ENCODE measurements at places on chromosomes 2 and 18.

- peak; percentile 53 for DNase-seq
Observed at GRCh38 chr2:111632661-111633060, 251.3 kb downstream of the ANAPC1 start.

- peak; percentile 31 for DNase-seq
Observed at GRCh38 chr2:231521443-231521842, 8.8 kb downstream of the NMUR1 start.

DNA sequence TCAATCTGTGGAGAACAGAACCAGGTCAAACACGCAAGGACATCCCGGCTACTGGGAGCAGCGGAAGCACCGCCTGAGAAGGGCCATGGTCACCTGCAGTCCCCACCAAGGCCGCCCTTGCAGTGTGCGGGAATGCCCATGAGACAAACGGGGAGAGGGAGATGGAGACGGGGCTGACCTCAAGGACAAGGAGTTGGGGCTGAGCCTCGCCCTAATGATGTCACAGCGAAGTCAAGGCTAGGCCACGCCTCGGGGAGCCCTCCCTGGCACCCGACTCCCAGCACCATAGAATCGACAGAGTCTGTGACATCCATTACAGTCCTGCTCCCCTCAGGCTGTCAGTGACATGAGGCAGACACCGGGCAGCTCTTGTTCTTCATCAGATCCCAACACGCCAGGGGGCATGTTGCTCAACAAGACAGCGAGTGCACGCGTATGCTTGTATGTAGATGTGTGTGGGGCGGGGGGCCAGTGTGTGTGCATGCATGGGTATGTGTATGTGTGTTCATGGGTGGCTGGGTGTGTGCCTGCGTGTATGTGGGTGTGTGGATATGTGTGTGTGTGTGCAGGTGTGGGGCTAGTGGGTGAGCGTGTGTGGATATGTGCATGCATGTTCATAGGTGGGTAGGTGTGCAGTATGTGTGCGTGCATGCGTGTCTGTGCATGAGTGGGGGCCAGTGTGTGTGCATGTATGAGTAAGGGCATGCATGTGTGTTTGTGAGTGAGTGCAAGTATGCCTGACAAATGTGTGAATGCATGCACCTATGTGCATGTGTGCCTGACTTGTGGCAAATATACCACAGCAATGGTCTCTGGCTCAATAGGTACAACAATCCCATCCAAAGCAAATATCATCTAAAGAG lies 57.0 kb downstream of the ANKMY1 start:
- DNase-seq = no peak

DNA sequence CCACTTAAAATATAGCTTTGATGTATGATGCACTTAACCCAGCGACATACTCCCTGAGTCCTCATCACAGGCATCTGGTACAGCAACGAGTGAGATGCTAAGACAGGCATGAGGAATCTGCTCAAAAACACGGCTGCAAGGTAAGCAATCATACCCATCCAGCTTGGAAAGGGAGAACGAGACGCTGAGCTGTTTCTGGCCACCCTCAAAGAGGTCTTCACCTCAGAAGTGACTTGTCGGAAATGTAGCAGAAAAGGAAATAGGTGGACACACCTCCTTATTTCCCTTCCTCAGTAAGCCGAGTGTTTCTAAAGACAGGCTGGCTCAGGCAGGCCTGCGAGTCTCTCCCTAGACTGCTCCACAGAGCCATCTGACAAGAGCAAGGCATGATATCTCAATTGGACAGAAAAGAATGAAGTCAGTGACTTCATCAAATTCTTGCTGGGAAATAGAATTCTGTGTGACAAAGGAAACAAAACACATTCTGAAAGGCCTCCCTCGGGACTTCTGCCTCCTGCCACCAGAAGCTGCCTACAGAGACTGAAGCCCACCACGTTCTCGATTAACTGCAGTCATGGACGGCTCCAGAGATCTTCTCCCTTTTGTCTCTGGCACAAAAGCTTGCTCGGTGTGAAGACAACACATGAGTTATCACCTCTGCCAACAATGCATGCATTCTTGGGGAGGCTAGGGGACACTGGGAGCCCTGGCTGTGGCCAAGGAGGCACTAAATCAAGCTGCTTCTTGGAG lies 84.3 kb downstream of the UXS1 start:
- DNase-seq = no peak

DNA sequence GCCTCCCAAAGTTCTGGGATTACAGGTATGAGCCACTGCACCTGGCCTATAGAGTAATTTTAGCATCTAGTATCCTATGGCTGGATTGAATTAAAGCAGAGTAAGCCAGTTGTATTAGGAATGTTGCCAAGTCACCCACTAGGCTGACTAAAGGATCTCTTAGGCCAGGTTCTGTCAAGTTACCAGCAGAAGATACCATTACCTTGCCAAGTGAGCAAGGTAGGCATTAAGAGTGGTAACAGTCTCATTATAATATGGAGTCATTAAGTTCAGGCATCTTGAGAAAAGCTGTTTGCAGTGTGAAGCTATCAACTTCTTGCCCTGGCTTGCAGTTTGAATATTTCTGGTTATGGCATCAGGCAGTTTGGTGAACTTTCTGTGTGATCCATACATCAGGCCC lies 37.0 kb upstream of the MTCL1 start:
- DNase-seq = no peak

DNA sequence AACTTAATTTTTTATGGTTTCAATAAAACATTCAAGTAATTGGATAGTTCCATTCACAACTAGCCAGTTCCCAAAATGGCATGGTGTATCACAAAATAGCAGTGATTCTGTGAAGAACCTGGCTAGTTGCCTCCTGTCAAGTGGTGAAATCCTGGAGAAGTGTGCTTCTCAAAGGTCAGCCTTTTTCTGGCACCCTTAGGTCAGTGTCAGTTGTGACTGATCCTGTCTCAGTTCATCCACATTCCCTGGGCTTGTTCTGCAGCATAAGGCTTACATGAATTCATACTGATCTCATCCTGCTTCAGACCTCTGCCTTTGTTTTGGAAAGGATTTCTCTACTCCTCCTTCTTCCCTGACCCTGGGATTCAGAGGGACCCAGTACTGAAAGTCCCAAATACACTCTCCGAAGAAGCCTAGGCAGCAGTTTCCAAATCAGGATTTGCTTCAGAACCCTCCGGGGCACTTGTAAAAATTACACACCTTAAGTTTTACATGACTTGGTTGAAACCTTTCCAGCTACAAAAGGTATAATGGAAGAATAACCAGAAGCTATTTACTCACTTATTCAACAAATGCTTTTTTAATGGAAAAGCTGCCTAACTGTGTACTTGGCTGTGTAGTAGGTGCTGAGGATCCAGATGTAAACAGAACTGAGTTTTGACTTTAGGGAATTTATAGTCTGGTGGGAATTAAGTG lies 11.0 kb downstream of the MAP3K20 start:
- no peak for DNase-seq

GRCh38 chr2:13030606-13031005 lies 313.9 kb downstream of the TRIB2 start:
- DNase-seq = no peak

DNA sequence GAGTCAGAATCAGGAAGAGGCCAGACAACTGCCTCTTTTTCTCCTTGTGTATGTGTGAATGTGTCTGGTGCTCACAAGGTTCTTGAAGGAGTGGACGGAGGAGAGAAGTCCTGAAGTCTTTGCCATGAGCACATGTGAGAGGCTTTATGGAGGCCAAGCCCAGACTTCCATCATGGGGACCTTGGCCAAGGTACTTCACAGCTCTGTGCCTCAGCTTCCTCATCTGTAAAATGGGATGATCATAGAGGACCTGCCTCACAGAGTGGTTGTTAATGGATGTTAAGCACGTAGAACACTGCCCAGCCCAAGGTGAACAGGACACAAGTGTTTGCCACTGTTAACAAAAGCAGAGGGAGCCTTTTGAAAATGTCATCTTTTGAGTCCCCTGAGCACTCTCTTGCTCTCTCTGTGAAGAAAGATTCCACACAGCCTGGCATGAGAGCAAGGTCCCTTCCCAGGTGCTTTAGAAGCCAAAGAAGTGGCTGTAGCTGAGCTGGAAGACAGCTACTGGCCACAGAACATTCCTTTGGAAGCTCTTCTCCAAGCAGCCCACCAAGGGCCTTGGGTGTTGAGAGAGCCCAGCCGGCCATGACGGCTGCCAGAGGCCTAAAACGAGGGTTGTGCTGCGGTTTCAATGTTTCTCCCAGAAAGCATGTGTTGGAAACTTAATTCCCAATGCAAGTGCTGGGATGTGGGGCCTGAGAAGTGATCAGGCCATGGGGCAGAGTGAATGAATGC lies 41.8 kb upstream of the ASPRV1 start:
- DNase-seq = no peak

DNA sequence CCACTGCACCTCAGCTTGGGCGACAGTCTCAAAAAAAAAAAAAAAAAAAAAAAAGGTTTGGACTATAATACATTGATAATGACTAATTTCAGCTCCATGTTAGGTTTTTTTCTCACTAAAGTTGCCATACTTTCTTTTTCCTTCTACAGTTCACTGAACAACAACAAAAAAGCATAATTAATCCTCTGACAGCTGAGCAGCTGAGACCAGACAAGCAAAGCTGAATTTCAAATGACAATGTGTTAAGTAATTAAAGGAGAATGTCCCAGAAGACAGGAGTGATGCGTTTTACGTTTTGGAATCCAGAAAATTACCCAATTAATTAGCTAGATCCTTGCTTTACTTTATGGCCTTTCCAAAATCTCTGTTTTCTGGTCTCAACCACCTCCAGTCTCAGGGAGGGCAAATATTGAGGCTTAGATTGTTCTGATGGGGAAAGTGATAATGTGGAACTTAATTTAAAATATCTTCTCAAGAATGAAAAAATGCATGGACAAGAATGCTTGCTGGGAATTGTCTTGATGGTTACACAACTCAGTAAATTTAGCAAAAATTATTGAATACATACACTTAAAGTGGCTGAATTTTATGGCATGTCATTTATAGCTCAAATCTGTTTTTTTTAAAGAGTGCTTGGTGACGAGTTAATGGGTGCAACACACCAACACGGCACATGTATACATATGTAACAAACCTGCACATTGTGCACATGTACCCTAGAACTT lies 17.4 kb upstream of the RMDN2 start:
- no peak for DNase-seq

DNA sequence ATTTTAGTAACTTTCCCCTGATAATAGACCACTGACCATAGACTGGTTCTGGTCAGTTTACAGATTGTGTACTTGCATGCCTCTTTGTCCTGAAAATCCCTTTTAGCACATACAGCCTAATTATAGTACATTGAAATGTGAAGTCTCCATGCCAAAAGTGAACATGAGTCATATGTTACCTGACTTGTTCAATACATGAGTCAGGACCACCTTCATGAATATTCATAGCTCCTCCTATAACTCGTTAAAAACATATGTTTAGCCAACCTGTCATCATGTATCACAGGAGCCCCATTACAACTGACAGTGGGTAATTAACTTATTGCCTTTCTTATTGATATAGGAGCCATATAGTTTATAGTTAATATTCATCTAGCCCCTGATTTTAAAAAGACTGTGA lies 78.6 kb downstream of the SH3YL1 start:
- no peak for DNase-seq

DNA sequence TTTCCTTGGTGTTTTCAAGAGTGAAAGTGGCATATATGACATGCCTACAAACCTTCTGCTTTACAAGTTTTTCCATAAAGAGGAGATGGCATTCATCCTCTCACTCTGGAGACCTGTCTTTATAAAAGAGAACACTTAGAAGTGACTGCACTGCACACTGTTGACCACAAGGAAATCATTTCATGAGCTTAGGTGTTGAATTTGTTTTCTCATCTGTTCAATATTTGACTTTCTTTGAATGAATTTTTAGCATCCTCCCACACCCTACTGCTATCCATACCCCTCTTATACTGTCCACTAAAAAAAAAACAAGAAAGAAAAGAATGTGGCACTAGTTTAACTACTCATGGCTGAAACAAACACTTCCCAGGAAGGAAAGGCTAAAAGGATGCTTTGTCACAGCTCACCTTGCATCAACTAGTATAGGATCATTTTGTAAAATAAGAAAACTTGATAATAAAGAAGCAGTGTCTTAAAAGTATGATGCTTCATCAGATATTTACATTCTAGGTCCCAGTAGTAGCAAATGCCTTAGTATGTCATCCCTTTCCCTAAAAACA lies 83.0 kb downstream of the ACVR1 start:
- DNase-seq = no peak

DNA sequence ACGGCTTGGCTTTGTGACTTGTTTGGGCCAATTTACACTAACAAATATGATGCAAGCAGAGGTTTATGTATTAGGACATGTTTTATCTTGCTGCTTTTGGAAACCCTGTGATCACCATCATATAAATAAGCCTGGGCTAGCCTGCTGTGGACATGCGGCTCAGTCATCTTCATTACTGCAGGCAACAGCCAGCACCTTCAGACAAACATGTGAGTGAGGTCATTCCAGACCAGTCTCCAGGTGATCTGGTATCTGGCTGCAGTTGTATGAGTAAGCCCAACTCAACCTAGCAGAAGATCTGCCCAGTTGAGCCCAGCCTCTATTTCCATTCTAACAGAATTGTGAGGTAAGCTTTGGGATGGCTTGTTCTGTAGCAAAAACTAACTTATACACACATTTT lies 254.6 kb upstream of the ATP5MC3 start:
- DNase-seq = no peak

- DNase-seq = no peak
Observed at GRCh38 chr2:216517447-216518225, 19.0 kb downstream of the RPL37A start.

DNA sequence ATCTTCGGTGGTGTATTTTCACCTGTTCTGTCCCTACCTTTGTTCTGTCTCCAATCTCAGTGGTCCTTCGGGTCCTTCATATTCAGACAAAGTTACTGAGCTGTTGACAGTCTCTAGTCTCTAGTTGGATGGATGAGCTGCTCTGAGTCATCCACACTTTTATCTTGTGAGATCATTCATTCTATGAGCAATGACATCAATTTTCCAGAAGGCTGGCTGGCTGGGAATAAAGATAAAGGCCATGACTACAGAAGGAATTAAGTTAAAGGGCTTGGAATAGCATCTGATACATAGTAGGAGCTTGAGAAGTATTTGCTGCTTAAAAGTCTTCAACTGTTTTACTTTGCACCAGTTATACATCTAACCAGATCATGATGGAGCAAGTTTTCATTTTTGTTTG lies 43.1 kb upstream of the SLC39A10 start:
- DNase-seq = no peak

DNA sequence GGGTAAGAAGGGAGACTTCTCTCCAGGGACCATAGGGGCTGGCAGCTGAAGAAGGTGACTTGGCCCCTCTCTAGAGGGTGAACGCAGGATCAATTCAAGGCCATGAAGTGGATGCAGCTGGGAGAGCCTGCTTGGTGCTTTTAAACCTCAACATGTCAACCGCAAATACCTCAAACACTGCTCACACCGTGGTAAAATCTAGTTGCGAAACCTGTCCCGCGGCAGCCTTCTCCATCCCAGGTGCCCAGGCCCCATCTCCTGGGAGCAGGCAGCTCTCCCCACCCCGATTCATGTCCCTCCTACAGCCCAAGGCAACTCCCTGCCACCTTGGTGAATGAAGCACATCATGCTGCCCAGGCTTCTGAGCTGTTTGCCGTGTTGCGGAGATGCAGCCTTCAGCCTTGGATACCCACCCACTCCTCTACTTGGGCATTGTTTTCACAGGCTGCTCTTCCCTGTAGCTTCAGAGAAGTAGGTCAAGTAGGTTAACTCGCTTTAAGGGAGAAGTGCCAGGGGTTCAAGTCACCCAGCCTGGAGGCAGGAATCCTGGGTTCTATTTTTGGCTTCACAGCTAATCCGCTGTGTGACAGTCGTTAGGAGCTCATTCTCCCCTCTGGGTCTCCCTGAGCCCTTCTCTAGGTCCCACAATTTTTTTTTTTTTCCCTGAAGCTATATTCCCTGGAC lies 6.2 kb upstream of the EFR3B start:
- DNase-seq = no peak

GRCh38 chr2:224308272-224308911 lies 93.5 kb downstream of the FAM124B start:
- no peak for DNase-seq

- DNase-seq = peak; percentile 79
Observed at GRCh38 chr2:131146231-131146630, 41.1 kb downstream of the PLEKHB2 start.
